ENCODE measurements at places on chromosomes 6 and 20.

- no peak for DNase-seq
Measured at GRCh38 chr6:76644231-76644630, 571.8 kb upstream of the IMPG1 start.

DNA sequence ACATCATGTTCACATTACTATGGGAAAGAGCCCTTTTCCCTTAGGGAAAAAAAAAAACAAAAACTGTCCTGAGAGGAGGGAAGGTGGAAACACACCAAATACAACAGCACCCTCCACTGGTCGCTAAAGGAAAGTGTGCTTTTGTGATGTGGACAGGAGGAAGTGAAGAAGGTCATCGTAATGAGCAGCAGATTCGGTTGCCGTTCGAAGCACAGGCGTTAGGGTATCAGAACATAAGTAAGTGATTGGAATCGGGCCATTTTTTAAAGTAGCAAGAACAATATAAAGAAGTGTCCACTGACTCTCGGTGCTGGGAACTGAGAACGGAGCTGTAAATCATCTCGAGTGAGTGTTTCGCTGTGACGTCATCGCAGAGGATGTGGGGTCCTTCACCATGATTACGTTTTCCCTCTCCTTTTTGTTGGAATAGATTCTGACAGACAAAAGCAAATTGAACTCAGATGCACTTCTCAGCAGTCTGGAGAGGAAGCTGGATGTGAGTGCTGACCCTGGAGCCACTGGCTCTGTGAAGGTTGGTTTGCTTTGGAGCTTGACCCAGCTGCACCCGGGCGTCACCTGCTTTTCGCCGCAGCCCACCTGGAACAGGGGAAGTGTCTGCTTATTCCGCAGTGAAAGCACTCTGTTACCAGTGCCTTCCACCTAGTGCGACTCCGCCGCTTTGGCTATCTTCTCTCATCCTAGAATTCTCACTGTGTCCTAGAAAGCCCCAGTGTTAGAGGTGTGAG lies 203.6 kb upstream of the GMDS start:
- DNase-seq, result no peak

DNA sequence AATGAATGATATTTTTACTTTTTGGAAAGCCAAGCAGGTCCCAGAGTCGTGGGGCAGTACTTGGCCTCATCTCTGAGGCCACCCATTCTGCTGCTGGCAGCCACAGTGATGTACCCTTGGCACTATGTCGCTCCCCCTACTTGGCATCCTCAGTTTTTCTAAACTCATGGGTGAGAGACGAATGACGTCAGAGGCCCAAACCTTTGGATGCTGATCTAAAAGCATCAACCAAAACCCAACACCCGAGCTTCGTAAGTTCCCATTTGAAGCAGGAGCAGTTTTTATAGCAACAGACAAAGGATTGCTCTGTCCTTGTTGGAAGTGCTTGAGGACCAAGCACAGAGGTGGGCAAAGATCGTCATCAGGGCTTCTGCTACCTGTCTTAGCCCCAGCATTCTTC lies 212.9 kb downstream of the PAX1 start:
- no peak for DNase-seq

DNA sequence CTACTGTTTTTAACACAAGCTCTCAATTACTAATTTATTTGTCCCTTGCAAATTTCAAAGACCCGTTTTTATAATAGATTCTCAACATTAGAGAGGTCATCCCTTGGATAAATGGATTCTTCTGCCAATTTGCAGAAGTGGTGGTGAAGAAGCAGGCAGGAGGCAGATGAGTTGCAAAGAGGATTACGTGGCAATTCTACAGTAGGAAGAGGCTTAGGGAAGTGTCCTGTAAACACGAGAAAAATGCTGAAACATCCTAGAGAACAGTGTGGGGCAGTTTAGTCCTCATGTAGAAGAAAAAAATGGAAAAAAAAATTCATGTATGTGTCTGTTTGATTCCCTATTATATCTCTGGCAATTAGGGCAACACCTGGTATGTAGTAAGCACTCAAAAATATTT lies 87.6 kb downstream of the BMP2 start:
- DNase-seq, result no peak

DNA sequence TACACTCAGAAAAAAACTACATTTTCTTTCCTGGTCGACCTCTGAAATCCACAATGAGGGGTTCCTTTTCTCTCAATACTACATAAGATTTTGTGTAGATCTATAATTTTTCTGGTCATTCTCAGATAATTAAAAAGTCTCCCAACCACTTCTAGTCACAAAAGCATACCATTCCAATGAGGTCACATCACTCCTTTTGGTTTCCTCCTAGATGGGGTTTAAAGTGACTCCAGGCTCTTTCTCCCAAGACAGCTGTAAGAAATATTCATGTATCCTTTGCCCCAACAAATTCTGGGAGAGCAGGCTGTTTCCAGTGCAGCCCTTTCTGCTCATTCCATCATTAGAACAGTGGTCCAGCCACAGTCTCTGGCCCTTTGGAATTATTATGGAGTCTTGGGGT lies 43.1 kb upstream of the BEND6 start:
- DNase-seq, result no peak

DNA sequence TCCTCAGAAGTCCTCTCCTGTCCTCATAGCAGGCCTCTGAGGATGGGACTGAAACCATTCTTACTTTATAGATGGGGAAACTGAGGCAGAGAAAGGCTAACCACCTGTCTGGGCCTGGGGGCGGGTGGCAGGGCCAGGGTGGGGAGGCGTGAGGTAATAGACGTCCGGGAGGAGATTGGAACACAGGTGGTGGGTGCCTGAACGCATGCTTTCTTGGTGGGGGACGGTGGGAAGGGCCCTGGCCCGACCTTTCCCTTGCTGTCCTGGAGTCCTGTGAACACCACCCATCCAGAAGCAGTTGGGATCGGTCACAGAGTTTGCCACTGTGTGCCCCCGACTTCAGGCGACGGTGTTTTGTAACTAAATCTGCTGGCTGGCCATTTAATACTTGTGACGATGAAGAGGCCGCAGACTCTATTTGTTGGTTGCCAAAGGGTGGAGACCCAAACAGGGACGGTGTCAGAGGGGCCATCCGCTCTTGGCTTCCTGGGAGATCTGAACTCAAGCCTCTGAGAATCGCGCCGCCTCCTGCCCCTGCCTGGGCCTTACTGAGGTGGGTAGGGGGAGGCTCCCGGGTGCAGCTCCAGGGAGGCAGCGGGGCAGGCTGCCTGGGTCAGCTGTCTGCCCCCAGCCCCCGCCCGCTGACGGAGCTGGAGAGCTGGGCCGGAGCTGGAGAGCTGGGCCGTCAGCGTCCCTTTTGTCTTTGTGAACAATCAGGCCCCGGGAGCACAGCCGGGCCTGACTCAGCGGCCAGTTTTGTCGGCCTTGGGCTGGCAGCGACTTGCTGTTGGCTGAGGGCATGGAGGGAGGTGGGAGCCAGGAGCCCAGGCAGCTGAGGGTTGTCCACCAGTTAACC lies 4.1 kb downstream of the RBM38 start:
- no peak for DNase-seq

DNA sequence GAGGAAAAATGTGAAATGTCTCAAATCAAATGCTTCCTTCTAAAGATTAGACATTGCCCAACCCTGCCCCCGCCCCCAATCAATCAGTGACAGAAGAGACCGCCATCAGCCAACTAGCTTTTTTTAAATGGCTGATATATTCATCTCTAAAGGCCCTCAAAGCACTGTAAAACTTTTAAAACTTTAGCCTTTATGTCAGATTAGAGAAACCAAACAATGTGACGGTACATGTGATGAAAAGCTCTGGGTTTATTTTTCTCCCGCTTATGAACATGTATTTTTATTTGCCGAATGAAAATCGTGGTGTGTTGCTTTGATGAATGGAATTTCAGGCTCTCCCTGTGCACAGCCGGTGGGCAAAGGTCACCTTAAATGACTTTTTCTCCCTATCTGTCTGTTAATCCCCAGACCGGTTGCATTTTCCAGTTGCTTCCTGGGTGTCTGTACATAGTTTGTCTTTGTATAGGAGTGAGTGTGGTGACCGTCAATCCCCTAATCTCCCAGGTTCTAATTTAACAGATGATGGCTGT lies 38.5 kb downstream of the TBC1D7 start:
- no peak for DNase-seq

- DNase-seq, result no peak
Measured at GRCh38 chr6:162364488-162364887, 363.1 kb downstream of the PRKN start.

- no peak for DNase-seq
Measured at GRCh38 chr6:3415490-3415889, 41.4 kb downstream of the SLC22A23 start.

- DNase-seq, result no peak
Measured at GRCh38 chr6:125804264-125804663, 13.5 kb downstream of the NCOA7 start.

- no peak for DNase-seq
Measured at GRCh38 chr6:156647991-156648390, 129.2 kb upstream of the ARID1B start.

DNA sequence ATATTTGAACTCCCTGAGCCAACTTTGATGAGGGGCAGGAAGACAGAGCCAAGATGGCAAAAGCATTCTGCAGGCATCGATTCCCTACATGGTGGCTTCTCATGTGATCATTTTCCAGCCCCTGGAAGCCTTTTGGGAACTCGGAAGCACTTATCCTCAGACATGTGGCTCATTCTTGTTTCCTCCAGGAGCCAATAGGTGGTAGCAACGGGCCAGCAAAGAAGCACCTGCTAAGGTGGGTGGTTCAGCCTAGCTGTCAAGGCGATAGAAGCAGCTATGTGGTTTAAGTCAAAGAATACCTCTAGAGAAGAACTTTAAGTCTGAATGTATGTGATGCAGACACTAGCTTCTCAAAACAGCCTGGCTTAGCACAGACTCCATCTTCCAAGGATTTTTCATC lies 64.9 kb upstream of the PAX1 start:
- no peak for DNase-seq

- DNase-seq, result no peak
Measured at GRCh38 chr6:150607329-150607650, 7.6 kb downstream of the PLEKHG1 start.

DNA sequence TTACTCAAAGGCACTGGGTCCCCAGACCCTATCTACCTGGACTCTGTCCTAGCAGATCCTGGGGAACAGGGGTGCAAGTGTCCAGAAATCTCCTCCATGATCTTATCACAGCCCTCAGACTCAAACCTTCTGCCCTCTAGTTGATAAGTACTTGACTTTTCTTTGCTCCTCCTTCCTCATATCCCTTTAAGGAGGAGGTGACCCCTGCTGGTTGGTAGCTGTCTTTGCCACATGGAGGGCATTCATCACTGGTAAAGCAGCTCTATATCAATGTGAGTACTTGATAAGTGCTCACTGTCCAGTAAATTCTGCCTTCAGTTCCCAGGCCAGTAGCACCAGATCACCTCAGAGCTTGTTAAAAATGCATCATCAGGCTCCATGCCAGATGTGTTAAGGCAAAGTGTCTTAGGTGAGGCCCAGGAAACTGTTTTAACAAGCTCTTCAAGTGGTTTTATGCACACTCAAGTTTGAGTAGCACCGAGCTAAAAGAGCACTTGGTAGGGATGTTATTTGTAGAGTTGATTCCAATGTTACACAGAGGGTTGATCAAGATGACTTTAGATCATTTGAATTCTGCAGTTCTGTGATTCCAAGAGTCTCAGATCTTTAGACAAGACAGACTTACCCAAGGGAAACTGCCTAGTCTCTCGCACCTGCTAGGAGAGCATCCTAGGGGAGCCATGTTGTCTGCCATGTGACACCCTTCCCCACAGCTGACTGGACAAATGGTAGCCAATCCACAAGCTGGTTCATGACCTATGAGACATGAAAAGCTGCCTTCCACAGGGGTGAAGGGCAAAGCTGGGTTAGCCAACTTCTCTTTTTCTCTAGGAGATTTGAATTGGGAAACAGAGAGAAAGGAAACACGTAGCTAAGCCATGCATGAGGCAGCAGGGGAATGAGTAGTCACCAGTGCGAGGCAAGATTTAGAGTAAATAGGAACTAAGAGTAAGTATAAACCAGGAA lies 18.6 kb downstream of the TREML2 start:
- DNase-seq, result no peak

DNA sequence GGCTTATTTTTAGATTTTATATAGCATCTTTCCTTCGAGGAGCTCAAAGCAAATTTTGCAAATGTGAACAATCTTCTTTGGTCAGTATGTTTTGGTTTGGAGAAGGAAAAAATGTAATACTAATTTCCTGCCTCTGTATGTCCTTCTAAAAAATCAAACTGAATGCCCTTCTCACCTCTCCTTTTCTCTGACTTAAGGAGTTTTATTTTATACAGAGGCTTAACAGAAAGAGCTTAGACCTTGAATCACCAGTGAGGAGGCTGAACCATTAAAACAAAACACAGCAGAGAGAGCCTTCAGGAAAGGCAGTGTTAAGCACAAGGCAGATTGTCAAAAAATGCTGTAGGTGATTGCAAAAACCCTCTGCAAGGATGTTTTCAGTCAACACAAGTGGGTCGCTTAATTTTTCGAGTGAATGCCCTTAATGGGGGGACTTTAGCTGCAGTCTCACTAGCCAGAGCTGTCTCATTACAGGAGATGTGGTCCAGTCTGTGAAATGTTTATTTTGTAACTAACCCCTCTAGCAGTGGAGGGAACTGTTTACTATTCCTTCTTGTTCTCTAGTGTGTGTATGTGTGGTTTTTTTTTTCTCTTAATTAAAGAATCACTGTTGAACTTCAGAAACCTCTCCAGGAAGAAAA lies 481.3 kb upstream of the CITED2 start:
- no peak for DNase-seq

DNA sequence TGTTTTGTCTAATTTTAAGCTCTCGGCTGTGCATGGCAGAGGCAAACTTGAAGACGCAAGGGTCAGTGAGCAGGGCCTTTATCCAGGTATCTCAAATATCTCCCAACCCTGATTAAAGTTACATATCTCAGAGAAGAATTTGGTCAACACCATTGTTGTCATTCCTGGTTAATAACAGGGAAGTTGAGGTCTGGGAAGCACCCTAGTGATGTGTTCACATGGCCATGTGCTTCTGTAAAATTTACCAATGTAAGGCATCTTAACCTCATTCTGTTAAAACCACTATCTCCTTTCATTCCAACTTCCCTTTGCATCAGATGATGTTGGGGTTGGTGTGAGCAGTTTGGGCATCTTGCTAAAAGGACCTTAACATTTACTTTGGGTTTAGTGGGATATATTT lies 4.0 kb upstream of the FAM110A start:
- no peak for DNase-seq

DNA sequence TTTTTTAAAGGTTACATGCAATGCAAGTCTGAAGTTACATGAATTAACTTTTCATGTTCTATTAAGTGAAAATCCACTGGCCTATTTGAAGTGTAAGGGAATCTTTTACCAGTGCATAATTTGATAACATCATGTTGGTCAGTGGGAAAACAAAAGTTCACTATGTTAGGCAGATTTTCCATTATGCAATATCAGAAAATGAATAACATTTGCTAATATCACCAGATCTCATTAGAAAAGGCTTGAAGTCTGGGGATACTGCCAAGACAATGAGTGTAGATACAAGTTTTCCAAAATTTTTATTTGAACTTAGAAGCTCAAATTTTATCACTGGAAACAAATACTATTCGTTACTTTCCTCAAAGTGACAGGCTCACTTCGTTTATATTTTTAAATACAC lies 296.4 kb upstream of the CDH4 start:
- no peak for DNase-seq

DNA sequence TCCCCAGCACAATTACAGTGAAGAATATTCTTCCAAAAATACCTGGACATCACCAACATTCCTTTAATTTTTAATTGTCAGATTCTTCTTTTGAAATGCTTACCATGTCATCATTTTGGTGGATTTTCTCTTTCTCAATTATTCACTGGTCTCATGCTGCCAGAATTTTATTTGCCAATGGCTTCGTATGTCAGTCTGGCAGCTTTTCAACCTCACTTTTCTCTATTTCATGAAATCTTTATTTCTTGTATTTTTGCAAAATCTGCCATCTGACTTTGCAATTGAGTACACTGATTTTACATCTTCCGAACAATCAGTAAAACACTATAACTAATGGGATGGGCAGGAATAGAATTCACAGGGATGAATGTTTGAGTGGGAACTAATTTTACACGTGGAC lies 84.1 kb downstream of the BTBD9 start:
- no peak for DNase-seq

All from stimulated activated CD4-positive, alpha-beta T cell treated with anti-CD3 and anti-CD28 coated beads, Interleukin-1b, Interleukin-23, amount 100 ng/mL, for 1 hour (primary cell).